ENCODE measurements at places on chromosomes 16 and 17.

GRCh38 chr17:57485916-57486881, 229.9 kb downstream of the MSI2 start:
- DNase-seq = no peak

DNA sequence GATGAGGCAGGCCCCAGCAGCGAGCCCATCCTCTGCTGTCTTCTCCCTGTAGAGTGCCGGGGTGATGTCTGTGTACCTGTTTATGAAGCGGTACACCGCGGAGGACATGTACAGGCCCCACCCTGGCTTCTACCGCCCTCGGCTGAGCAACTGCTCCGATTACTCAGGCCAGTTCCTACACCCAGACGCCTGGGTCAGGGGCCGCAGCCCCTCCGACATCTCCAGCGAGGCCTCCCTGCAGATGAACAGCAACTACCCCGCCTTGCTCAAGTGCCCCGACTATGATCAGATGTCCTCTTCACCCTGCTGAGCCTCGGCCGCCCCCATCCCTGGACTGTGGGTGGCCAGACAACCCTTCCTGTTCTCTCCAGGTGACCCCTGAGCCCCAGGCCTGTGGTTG, 50.0 kb downstream of the CACNG5 start:
- no peak for DNase-seq

- DNase-seq = no peak
Observed at GRCh38 chr17:35498448-35499178, 38.9 kb downstream of the SLFN12L start.

DNA sequence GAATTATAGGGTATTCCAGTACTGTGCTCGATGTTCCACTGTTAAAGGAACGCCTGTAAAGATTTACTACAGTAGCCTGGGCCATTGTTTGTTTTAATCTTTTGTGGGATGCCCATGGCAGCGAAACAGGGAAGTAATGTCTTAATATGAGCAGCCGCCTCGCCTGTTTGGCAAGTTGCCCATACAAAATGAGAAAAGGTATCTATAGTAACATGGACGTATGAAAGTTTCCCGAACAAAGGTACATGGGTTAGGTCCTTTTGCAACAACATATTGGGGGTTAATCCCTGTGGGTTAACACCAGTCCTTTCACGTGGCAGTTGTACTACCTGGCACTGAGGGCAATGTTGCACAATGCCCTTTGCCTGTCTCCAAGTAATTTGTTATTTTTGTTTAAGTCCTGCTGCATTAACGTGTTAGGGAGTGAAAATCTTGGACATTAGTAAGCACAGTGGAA, 21.1 kb upstream of the TMC5 start:
- DNase-seq = no peak

- DNase-seq = no peak
Observed at GRCh38 chr17:49691086-49691676, 13.3 kb upstream of the SPOP start.

DNA sequence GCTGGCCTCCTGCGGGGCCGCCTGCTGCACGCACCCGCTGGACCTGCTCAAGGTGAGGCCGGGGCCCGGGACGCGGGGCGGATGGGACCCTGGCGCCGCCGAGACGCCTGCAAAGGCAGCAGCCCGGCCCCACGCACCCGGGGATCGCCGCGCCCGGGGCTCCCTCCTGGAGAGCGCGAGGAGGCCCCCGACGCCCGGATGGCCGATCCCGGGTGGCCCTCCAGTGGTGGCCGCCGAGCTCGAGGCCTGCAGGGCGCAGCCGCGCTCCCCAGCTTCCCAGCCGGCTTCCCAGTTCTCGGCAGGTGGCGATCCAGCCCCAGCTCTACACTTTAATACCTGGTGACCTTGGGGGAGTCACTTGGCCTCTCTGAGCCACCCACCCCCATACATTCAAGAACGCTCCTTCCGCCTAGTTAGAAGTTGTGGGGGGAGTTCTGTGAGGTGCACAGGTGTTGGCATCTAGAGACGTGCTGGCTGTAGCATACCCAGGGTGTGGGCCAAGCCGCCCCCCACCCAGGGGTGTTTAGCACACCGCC, 452 bp downstream of the SLC25A10 start:
- DNase-seq = no peak

DNA sequence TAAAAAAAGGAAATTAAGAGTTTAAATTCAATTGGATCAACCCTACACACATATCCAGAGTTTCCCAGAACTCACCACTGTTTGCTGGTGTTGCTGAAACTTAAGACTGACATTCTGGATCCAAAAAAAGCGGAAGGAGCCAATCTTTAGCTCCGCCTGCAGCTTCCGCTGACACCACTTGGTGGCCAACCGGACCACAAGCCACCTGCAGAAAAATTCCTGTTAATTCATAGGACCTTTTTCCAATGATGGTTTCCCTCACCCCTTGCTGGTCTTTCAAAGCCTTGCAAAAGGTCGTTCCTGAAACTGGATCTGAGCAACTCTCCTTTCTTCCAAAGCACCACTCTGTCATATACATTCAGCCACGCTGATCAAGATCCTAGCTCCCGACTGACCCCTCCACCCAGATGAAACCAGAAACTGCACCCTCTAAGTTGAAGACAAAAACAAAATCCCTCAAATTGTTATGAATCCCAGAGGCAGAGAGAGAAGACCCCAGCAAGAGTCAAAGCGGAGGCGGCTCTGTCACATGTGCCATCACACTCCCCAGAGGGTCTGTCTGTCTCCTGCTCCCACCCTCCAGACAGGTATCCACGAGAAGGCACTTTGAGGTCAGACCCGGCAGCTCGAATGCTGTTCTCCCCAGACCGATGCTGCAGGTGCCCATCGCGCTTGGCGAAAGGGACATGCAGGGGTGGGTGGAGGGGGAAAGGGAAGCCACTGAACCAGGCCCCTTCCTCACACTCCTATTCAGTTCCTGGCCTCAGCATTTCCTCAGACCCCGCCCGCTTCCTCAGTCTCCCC, 773 bp downstream of the BLTP2 start:
- DNase-seq = no peak

DNA sequence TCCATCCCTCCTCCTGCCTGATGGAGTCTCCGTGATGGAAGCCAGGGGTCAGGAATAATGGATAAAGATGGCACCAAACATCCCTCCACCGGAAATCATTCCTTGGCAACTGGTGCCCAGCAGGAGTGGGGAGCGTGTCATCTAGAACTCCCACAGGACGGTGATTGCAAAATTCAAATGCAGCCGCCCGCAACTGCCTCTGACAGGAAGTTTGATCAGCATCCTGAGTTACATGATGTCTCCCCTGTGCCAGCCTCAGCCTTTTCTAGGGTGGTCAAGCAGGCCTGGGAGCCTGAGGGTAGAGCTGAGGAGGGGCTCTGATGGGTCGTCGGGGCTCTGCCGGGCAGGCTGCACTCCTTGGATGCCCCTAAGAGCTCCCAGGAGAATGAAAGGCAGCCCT, 52.8 kb downstream of the GSG1L start:
- no peak for DNase-seq

DNA sequence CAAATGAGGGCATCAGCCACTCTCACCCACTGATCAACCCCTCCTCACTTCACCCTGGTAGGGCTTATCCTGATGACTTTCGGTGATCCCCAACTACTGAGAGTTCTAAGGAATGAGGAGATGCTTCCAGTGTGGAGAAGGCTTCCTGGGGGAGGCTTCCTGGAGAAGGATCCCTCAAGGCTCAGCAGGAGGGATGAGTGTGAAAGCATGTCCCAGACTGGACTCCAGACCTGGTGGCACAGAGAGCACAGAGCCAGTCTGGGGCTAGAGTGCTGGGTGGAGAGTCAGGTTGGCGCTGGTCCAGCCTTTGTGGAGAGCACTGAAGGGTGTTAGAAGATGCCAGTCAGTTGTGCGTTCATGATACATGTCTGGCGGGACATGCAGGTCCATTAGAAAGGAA, 53.7 kb downstream of the PLD6 start:
- no peak for DNase-seq

GRCh38 chr16:69916462-69916861, 34.7 kb upstream of the CLEC18A start:
- DNase-seq = no peak

DNA sequence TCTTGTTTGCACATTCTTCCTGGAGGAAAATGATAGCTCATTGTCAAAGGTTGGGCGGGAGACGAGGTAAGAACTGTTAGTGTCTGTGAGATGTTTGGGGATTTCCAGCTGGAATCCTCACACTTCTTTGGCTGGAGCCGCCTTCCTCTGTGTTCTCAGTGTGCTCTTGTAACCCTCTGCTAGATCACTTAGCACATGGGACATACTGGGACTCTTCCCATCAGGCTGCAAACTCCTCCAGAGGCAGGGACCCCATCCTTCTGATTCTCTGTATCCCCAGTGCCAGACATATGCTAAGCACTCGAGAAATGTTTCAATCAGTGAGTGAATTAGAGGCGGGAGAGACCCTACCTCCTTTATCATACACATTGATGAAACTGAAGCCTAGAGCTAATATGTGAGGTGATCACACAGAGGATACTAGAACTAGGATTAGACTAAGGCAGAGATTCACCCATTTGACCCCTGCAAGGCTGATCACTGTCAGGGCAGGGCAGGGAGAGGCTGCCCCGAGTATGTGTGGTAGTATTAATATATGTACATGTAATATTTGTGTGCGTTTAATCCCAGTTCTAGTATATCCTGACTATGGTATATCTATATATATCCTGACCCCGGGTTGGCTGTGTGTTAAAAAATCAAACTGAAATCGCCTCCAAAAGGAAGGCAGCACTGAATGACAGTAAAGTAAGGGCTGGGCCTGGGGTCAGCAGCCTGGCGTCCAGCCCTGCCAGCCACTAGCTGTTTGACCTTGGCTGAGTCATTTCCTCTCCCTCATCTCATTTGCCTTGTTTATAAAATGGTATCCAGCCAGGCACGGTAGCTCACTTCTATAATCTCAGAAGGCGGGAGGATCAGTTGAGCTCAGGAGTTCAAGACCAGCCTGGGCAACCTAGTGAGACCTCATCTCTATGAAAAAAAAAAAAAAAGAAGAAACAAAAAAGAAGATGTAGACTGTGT, 75.5 kb upstream of the TBX2 start:
- no peak for DNase-seq

- no peak for DNase-seq
Observed at GRCh38 chr16:79011282-79011681, 589.3 kb downstream of the MAF start.

GRCh38 chr17:64785011-64785421, 122.9 kb upstream of the SMURF2 start:
- DNase-seq = no peak

DNA sequence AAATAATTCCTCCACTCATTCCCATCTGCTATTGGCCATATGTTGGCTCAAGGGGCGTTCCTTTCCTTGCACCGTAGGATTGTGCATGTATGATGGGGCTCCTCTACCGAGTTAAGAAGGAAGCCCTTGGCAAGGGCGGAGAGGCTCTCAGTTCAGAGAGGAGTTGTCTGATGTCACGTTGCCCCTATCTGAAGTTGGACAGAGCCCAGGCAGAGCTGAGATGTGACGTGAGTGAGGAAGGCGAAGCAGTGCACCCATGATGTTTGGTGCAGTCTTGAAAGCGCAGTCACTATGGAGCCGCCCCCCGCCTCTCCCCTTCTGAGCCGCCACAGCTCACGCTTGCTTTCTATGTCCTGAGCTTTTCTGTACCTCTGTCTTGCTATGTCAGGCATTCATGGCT, 40.7 kb downstream of the CDH13 start:
- DNase-seq = no peak

DNA sequence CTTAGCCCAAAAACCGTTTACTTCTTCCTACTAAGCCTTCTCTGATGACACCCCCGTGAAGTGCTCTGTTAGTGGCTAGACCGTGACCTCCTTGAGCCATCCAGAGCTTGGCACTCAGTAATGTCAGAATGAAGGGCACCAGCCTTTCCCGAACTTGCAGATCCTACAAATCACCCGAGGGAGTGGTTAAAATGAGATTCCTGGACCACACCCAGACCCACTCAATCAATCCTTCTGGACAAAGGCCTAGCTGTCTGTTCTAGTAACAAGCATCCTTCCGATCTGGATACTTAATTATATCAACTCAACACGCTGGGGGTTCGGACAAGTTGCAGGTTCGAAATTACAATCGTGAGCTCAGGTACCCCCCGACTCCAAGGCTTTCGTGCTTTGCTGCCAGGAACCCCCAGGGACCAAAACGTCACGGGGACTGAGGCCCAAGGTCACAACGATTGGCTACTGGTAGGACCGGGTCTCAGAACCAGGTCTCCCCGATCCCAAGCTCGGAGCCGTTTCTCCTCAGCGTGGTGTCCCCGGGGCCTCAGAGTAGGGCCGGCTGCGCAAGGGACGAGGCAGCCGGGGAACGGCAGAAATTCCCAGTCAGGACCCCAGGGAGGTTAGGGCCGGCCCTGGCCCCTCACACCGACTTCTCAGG, 527 bp downstream of the CIAPIN1 start:
- no peak for DNase-seq

DNA sequence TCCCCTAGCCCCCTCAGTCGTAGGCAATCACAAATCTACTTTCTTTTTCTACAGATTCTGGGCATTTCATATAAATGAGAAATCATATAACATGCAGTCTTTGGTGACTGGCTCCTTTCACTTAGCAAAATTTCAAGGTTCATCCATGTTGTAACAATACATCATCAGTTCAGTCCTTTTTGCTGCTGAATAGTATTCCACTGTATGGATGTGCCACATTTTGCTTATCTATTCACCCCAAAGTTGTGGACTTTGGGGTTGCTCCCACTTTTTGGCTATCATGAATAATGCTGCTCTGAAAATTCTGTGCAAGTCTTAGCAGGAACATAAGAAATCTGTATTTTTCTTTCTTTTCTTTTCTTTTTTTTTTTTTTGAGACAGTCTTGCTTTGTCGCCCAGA, 39.0 kb downstream of the MRM1 start:
- no peak for DNase-seq

DNA sequence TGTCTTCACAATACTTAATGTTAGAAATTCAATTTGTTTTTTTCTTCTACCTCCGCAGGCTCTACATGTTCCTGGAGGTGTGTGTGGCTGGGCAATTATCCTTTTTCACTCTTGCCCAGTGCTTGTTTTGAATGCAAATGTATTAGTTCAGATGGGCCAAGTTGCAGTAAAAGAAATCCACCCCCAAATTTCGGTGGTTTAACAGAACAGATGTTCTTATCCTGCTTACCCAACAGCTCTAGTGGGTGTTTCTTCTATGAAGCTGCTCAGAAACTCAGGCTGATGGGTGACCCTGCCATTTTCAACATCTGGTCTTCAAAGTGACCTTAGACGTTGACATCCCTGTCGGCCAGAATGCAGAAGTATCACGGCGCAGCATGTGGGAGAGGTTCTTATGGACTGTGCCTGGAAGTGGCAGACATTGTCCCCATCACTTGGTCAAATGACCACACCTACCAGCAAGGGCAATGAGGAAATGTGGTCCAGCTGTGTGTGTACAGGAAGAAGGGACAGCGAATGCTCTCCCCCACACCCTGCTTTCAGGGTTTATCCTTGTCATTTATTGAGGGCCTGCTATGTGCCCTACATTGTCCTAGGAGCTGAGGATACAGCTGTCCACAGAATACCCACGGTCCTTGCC, 157.3 kb downstream of the CDH13 start:
- no peak for DNase-seq

- no peak for DNase-seq
Observed at GRCh38 chr17:78387977-78388941, 9.8 kb downstream of the PGS1 start.

DNA sequence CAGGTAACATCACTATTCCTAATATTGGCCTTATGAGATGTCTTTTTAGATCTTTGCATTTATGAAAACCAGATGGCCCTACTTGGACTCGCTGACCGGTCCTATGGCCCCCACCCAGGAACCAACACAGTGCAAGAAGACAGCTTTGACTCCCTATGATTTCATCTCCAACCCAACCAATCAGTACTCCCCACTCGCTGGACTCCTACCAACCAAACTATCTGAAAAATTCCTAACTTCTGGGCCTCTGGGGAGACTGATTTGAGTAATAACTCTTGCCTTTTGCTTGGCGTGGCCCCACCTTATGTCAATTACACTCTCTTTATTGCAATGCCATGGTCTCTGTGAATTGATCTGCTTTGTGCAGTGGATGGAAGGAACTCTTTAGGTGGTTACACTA, 828.9 kb downstream of the CDH11 start:
- DNase-seq = no peak

Measured in activated CD8-positive, alpha-beta memory T cell treated with anti-CD3 and anti-CD28 coated beads for 1 hour (primary cell).